CD4-positive, alpha-beta T cell (primary cell): ENCODE measurements at places on chromosomes 2 and 18. TPM values are rescaled to one million over a fixed set of nuclear protein-coding genes. Genes with fewer than 3 reads are reported as not detected.

DNA sequence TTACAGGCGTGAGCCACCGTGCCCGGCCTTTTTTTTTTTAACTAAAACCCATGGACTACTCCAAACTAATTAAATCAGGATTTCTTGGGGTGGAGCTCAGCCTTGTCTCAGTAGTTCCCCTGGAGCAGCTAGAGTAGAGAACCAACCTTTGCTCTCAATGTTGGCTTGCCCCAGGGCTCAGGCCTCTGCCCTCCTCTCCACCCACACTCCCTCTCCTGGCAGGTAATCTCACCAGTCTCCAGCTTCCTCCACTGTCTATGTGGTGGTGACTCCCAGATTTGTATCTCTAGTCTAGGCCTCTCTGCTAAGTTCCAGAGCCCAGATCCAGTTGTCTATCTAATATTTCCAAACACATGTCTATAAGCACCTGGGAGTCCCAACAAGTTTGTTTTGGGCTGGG, 9.6 kb upstream of the MTA3 start:
- no peak for DNase-seq

DNA sequence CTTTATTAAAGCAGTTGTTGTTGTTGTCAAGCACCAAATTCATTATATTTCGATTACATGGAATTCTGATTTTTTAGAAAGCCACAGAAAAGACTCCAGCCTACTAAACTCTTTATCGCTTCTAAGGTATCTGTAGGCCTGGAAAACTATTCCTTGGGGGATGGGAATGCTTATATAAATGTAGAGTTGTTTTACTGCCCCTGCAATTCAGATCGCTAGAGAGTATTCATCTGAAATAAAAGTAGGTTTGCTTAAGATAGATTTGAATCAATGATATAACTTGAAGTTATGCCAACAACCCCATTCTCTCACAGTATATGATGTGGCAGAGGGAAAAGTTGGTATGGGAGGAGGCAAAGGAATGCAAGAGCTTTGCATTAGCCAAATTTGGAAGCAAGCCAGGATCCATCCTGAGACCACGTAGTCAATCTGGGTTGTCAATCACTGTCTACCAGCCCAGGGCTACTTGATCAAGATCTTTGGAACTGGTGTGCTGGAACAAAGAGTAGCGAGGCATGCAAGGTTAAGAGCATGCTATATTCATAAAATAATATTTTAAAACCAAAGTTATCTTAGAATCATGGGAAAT, 95.9 kb downstream of the LYPD6B start:
- no peak for DNase-seq

Gene WIPF1
- total RNA-seq = 264 TPM

Gene LNPK
- total RNA-seq = 15.8 TPM

Gene DSG4
- total RNA-seq = not detected

DNA sequence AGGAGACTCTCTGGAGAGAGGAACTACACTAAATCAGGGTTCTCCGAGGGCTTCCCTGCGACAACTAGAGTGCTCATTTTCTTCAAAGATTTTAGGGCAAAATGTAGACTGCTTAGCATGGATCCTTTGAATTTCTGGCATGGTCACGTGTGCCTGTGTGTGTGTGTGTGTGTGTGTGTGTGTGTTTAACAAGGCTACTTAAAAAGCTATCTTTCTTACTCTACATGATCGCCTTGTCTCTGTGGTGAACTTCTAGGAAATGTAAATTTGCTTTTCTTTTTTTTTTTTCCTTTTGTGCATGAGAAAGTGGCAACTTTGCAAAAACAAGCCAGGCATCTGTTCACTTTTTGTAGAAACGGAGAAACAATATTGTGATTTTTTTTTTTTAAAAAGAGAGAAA, 43.9 kb downstream of the SOX11 start:
- no peak for DNase-seq

Gene CCDC85A
- not detected for total RNA-seq

DNA sequence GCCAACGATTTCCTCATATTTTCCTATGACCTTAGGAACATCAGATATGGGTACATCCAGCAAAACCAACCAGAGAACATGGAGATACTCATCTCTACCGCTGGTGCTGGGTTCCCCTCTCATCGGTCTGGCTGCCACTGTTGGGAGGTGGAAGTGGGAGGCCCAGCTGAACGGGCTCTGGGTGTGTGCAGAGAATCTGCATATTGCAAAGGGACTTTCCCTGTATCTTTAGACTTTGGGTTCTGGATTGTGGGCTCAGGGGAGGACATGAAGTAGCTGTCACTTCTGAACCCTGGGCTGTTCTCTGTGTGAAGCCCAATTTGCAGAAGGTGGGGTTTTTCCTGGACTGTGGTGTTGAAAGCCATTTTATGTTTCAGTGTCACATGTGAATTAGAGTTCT, 30.0 kb downstream of the RAPGEF4 start:
- DNase-seq = no peak
